ENCODE measurements at places on chromosomes 16 and 17.
A peak's percentile ranks its signal among the peaks of the same experiment; 100 is the strongest.

- DNase-seq = no peak
These were observed 282.1 kb downstream of the C16orf95 start for GRCh38 chr16:87035053-87035452.

DNA sequence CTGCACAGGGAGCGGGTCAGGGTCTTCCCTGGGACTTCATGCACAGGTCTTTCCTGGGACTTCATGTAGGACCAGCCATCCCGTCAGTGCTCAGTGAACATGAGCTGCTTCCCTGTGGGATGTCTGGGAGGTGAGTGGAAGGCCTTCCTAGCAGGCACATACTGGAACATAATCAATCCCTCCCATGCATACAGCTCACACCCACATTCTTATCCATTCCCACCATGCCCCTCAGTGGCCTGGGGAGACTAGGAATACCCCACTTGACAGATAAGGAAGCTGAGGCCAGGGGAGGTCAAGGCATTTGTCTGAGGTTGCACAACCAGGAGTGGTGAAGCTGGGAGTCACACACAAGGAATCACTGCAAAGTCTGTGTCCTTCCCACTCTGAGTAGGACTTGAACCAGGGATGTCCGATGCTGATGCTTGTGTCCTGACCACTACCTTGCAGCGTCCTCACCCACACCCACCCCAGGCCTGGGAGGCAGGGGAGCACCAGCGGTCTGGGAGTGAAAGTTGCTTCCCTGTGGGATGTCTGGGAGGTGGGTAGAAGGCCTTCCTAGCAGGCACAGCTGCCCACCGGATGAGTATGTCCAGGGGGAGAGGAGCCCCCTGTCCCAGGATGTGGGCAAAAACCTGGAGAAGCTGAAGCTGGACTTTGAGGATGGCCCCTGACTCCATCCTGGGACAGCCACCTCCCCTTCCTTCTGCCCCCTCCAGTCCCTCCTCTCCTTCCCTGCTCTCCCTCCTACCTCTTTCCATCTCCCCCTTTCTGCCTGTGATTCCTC is 1.0 kb upstream of the NLRC5 start:
- DNase-seq = no peak

- DNase-seq = no peak
These were observed 658.4 kb downstream of the TOX3 start for GRCh38 chr16:51888534-51888933.

GRCh38 chr17:17042851-17043460 is 699 bp downstream of the MPRIP start:
- DNase-seq = no peak

- no peak for DNase-seq
These were observed 15.2 kb downstream of the SOCS3 start for GRCh38 chr17:78344666-78345065.

DNA sequence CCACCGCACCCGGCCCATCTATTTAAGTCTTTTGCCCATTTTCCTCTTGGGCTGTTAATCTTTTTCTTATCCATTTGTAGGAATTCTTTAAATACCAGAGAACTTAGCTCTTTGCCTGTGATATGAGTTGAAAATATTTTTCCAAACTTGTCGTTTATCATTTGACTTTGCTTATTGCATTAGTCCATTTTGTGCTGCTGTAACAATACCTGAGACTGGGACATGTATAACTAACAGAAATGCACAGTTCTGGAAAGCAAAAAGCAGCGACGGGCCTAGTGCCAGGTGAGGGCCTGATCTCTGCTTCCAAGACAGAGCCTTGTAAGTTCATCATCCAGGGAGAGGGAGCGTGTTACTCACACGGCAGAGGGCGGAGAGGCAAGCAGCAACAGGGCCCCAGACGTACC is 25.6 kb upstream of the BHLHA9 start:
- no peak for DNase-seq

DNA sequence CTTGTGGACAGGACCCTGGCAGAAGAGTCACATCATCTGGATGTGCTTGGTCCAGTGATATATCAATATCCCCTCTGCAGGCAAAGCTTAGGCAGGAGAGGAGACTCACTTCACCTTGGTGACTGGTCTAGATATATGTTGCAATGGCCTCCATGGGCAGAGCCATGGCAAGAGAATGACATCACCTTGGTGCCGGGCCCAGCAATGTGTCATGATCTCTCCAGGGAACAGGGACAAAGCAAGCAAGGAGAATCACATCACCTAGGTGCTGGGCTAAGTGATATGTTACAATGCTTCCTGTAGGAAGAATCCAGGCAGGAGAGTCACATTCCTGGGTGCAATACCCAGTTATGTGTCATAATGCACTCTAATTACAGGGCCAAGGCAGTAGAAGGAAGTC is 2106.2 kb downstream of the TP53TG3F start:
- DNase-seq = no peak

DNA sequence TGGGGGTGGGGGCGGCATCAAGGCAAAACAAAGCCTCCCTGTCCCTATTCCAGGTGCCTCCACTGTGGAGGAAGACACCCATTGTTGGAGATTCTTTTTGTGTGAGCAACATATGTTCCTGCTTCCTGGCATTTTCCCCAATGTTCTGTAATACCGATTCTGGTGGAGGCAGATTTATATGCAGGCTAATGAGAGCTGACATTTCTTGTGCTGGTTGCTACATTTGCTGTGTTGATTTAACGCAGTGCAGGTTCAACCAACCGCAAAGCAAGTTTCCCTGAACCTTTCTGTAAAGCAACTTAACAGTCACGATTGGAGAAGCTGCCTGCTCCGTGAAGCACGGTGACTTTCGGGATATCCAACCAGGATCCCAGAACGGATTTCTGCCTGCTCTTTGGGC is 260.5 kb downstream of the CBLN1 start:
- DNase-seq = no peak

DNA sequence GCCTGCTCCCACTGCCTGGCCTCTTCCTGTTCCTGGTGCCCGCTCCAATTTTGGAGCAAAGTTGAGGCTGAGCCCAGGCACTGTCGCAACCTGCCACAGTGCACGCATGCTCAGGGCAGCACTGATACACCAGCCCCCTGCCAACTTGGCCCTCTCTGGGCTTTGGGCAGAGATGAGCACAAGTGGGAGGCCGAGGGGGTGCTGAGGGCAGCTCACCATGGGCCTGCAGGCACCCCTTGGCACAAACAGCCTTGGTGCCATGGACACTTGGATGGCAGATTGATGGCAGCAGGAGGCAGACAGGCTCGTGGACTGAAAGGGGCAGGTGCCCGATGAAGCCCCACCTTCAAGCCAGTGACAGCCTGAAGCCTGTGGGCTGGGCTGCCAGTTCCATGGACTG is 42.9 kb downstream of the PIGL start:
- DNase-seq = no peak

DNA sequence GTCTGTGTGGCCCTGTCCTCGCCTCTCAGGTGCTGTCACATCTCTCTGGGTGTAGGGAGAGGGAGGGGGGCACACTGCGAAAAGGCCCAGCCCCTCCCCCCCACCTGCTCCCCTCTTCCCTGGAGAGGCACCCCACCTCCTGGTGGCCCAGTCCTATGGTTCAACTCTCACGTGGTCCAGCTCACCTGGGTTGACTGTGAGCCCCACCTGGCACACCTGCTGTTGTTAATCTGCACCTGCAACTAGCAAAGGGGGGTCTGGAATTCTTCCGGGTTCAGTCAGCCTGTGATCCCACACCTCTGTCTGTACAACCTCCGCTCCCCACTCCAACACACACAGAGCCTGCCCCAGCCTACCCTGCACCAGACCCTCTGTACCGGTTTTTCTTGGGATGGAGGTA is 2.0 kb upstream of the SYNGR2 start:
- DNase-seq = no peak

DNA sequence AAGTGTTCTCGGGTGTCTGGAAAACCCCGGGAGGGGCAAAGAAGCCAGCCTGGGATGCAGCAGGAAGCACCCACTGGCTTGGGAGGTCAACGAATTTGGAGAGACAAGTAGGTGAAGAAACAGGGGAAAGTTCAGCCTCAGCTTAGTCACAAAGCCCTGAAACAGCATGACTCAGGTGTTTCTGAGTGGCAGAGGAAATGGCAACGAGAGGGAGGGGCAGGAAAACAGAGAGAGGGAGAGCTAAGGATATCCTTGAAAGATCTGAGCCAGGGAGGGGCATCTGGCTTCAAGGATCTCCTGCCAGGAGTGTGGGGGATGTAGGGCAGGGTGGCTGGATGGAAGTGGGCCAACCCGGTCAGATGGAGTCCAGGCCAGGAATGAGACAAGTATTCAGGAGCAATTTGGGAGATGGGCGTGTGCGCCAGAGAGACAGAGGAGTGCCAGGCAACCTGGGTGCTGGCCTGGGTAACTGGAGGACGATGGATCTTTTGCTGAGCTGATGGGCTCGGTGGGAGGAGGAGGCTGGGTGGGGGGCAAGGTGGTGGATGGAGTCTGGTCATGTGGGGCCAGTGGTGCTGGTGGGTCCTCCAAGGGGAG is 27.2 kb downstream of the ABCC3 start:
- DNase-seq = peak; percentile 88

GRCh38 chr16:49620869-49621240 is 235.1 kb downstream of the ZNF423 start:
- DNase-seq = no peak

DNA sequence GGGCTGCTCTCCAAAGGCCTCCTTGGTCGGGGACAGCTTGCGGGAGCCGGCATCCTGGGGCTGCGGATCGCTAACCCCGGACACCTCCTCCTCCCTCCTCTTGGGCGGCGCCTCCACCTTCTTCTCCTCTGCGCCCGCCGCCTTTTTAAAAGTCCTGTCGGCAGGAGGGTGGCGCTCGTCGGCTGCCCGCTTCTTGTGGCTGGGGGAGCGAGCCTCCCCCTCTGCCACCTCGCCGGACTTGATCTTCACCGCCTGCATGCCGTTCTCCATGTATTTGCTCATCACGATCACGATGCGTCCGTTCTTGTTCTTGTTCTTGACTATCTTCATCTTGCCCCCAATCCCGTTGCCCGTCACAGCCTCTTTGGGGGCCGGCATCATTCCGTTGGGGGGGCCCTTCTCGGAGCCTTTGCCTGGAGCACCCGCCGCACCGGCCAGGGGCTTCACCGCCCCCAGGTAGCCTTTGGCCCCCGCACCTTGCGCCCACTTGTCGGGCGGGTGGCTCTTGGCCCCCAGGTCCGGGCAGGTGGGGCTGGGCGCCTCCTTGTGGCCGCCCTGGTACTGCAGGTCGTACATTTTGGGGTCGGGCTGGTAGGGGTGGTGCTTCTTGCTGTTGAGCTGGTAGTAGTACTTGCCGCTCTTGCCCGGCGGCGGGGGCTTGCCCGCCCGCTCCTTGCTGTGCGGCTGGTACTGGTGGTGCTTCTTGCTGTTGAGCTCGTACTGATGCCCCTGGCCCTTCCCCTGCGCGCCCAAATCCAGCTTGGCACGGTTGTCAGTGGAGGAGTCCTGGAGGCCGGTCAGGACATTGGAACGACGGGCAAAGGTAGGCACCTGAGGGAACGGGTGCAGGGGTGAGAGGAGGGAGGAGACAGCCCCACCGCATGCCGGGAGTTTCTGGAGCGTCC is 4.4 kb downstream of the CBX4 start:
- no peak for DNase-seq

DNA sequence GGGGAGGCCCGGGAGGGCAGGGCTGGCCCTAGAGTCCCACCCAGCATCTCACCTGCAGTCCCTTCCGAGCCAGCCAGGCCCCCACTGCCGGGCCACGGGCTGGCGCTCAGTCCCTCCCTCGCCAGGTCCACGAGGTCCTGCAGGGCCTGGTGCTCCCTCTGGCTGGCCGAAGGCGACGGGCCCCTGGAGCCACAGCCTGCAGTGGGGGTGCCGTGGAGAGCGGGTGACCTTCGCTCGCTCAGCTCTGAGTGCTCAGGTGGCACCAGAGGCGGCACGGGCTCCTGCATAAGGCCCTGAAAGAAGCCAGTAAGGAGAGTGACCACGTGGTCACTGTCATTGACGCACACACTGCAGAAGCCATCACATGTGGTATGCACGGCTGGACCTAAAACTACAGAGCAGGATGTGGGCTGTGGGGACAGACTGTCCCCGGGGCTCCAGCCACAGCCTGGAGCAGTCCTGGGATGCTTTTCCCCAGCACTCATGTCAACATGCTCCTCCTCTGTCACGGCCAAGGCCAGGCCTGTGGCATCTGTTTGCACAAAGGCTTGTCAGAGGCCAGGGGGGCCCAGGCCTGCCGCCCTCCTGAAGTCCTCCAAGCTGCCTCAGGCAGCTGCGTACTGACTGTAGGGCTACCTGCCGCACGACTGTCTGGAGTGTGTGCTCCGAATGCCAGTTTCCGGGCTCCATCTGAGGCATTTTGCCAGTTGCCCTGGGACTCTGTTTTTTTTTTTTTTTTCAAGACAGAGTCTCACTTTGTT is 15.1 kb downstream of the SLX4 start:
- DNase-seq = no peak

GRCh38 chr17:32673964-32674363 is 187.2 kb downstream of the CDK5R1 start:
- no peak for DNase-seq

- no peak for DNase-seq
These were observed 15.2 kb upstream of the FAM20A start for GRCh38 chr17:68616334-68616733.

DNA sequence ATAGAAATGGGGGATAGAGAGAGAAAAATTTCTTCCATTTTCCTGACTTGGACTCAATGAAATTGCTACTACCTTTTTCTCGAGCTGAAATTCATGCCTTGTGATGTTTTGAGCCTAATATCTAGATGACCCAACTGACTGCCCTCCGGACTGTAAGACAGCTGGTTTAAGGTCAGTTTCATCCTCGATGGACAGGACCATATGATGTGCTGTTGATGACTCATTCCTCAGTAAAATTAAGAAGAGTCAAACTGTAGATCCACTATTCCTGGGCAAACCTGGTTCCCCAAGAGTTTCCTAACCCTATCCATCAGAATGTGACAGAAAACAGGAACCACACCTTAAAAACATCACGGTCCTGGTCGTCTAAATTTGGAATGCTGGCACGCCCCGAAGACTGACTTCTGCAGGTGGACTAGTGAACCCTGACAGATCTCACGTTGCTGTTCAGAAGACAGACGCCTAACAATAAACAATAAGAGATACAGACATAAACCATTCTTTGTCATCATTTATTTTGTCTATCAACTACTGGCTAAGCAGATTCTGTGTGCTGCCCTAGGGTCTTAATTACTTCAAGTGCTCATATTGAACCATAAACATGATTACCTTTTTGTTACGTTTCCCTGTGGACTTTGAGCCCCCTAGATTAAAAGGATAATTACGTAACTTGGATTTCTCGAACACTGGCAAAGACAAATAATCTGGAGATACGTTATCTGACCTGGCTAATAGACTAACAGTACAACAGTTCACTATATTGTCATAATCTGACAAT is 45.1 kb upstream of the NOS2 start:
- DNase-seq = no peak

GRCh38 chr16:51035110-51035498 is 116.0 kb downstream of the SALL1 start:
- no peak for DNase-seq

All from common myeloid progenitor, CD34-positive (primary cell).